ENCODE measurements at places on chromosomes 12 and 14.

DNA sequence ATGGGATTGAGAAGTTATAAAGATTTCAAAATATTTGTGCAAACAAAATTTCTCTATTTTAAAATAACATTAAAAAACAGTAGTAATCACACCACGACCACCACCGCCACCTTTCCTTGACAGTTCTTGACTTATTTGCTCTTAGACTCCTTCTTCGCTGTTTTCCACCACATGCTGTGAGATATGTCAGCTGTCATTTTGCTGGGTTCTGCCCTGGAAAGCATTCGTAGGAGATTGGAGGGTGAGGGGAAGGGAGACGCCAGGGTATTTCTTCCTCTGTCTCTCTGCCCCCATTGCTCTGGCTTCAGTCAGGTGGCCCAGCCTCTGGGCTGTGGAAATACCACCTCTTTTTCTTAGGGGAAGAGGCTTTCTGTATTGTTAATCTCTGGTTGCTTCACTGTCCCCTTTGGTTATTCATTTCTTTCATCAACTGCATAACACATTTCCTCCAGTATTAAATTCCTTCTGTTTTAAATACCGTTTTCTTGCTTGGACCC lies 186.2 kb downstream of the NEDD1 start:
- DNase-seq, result no peak

DNA sequence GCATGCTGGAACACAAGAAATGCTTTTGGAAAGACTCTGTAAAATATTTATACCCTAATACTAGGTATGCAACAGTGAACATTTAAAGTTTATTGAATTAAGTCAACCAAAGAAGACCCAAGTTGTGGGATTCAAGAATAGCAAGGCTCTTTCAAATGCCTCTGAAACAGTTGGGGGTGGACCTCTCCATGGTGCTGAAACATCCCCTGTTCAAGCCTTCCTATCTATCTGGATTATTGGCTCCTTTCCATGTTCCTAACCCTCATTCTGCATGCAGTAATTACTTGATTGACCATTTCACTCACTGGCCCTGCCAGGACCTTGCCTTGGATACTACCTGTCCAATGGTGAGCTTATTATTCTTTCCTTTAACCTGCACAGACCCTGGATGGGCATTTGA lies 349.7 kb downstream of the NRXN3 start:
- DNase-seq, result no peak

- no peak for DNase-seq
Observed at GRCh38 chr14:75380656-75381055, 47.2 kb upstream of the JDP2 start.

DNA sequence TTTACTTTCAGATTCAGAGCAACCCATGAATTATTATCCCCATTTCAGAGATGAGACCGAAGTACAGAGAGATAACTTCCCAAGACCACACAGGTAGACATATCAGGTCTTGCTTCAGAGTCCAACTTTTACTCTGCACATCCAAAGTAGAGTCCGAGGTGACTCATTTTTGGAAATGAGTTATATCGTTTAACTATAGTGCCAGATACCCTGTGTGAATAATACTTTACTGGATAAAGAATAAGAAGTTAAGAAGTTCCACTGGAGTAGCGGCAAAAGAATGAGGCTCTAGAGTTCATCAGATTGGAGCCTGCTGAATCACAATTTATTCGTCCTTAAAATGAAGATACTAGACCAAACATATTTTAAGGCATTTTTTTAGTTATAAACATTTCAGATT lies 124.7 kb downstream of the EPS8 start:
- no peak for DNase-seq

GRCh38 chr12:108668542-108668941 lies 34.8 kb upstream of the SELPLG start:
- no peak for DNase-seq

GRCh38 chr12:105659355-105660075 lies 329.0 kb downstream of the C12orf75 start:
- DNase-seq, result no peak

DNA sequence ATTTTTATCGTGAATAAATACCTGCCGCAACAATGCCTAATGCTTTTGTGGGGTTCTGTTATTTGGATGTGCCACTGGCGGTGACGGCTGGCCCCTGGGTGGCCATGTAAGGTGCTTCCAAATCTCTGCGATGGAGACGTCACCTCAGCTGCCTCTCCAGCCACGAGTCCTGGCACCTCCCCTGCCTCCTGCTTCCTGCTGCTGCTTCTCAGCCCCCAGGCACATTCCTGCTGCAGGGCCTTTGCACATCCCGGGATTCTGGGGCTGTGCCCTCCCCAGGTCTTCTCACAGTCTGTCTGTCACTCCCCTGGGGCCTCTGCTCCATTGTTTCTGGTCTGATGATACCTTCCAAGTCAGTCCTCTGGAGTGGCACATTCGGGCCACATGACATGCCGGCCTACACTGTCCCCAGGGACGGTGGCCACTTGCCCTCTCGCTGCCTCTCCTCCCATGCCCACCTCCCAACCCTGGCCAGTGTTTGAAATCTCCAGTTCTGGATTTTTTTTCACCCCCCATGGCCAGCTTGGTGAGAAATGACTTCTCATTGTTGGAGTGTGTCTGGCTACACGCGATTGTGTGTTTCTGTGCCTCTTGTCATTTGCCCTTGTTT lies 151.8 kb downstream of the KIF26A start:
- no peak for DNase-seq

DNA sequence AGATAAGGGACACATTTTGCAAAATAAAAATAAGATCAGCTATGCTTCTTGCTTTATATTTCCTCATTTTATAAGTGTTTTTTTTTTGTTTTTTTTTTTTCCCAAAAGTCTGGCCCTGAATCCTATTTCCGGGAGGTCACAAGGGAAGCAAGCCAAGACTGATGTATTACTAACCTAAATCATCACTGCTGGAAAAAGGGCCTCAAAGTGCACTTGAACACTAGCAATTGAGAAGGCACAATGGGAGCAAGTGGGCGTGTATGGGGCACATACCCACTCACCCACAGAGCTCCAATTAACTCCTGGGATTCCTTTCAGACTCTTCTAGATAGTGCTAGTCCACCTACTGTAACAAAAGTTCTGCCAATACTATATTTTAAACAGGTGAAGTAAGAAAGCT lies 58.8 kb downstream of the STON2 start:
- DNase-seq, result no peak

DNA sequence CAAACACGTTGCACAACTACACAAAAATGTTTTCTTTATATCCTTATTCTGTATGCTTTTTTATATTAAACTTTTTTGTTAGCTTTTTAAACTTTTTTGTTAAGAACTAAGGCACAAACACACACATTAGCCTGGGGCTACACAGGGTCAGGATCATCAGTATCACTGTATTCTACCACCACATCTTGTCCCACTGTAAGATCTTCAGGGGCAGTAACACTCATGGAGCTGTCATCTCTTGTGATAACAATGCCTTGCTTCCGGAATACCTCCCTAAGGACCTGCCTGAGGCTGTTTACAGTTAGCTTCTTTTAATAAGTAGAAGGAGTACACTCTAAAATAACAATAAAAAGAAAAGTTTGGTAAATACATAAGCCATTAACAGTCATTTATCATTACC lies 42.2 kb downstream of the PLEKHA5 start:
- no peak for DNase-seq

- no peak for DNase-seq
Observed at GRCh38 chr14:41144370-41144769, 462.3 kb upstream of the LRFN5 start.

- no peak for DNase-seq
Observed at GRCh38 chr12:79925492-79925891, 9.4 kb downstream of the PPP1R12A start.

DNA sequence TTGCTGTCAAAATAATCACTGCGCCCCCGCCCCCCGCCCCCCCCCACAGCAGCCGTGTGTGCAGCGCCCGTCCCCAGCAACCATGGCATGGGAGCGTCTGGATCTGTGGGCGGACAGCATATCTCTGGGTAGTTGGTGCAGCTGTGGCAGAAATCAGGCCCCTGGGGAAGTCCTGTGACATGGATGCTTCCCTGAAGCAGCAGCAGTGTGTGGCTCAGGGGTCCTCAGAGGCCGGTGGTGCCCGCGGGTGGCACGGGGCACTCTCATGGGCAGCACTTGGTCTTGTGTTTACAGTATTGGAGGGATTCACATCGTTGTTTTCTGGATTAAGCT lies 19.2 kb downstream of the XRCC3 start:
- no peak for DNase-seq

- DNase-seq, result no peak
Observed at GRCh38 chr14:99382781-99383471, 97.7 kb downstream of the SETD3 start.

DNA sequence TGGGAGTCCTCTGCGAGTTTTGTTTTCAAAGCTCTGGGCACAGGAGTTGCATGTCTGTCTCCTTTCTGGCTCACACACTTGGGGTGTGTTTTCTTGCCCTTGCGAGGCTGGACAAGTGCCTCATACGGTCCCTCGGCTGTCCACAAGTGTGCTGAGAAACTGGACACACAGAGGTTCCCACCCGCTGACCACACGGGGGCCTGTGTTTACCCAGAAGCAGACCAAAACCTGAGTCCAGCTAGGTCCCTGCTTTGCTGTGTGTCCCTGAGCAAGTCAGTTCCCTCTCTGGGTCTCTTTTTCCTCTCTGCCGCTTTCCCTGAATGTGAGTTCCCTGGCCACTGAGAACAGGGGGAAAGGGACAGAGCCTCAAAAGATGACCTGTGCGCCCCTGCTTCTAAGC lies 678 bp upstream of the OAS2 start:
- DNase-seq, result no peak
